Sigmoid colon (tissue), 7 donors: ENCODE measurements at places on chromosomes 1 and 21.
A peak's percentile ranks its signal among the peaks of the same experiment; 100 is the strongest.

DNA sequence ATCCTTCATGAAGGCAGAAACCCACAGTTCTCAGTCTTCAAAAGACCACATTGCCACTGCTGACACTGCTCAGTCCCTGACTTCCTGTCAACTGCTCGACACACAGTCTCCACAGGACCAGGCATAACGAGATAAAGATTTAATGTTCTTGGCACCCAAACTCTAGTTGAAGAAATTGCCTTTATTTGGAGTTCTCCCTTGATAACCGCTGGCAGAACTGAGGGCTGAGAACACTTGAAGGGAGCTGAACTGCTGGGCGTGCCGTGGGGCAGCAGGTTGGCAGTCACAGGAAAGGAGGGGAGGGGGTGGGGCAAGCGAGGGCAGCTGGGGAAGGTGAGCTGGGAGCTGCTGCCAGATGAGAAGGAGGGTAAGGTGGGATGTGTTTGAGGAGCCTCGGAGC is 15.9 kb downstream of the HENMT1 start:
- H3K27me3 ChIP-seq = no peaks in the 10 kb centered on the region
- H3K4me1 ChIP-seq = no peaks in the 10 kb centered on the region
- no peaks in the 10 kb centered on the region for H3K36me3 ChIP-seq
- no peak overlapping the region for H3K27ac ChIP-seq
- no peak overlapping the region for H3K4me3 ChIP-seq

GRCh38 chr1:74690909-74691308 is 17.3 kb upstream of the ERICH3 start:
- no peak for DNase-seq
- no peaks in the 10 kb centered on the region for H3K4me1 ChIP-seq
- no peaks in the 10 kb centered on the region for H3K27me3 ChIP-seq
- no peak overlapping the region for H3K4me3 ChIP-seq
- no peaks in the 10 kb centered on the region for H3K36me3 ChIP-seq
- no peak overlapping the region for H3K27ac ChIP-seq

- H3K27ac ChIP-seq = no peak overlapping the region
- H3K36me3 ChIP-seq = no peaks in the 10 kb centered on the region
- H3K4me1 ChIP-seq = peaks cover 13% of the 10 kb centered on the region
- no peaks in the 10 kb centered on the region for H3K27me3 ChIP-seq
- no peak overlapping the region for H3K4me3 ChIP-seq
- DNase-seq = no peak
These were observed 23.6 kb upstream of the ZNF362 start for GRCh38 chr1:33232716-33233115.

DNA sequence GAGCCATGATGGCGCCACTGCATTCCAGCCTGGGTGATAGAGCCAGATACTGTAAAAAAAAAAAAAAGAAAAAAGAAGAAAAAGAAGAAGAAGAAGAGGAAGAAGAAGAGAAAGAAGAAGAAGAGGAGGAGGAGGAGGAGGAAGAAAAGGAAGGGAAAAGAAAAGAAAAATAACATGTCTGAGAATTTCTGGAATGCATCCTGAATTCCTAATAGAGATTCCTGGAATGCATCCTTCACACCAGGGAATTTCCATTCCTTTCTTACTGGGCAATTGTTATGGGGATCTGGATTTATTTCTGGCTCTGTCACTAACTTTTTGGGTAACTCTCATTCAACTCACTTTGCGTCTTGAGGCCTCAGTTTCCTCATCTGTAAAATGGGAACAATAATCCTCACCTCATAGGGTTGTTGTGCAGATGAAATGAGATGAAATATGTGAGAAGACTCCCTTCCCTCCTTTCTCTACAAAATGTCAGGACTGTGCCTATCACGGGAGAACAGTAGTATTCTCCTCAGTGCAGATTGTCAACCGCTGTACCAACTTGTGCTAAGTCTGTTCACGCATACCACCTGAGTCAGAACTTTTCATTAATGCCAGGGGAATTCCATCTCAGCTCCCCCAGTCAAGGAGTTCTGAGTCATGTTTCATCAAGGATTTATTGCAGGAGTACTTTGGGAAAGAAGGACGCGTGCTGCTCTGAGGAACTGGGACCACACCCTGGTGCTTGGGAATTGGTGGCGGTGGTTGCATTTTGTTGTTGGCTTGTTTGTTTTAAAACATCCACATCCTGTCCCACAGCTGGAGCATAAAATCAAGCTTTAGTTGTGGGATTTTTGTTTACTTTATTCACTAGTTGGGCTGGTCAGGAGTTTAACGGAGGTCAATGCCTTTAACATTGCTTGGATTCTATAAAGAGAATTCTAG is 42.4 kb upstream of the ROR1 start:
- no peak overlapping the region for H3K4me3 ChIP-seq
- H3K27ac ChIP-seq = no peak overlapping the region
- no peaks in the 10 kb centered on the region for H3K36me3 ChIP-seq
- peaks cover 8% of the 10 kb centered on the region for H3K4me1 ChIP-seq
- H3K27me3 ChIP-seq = no peaks in the 10 kb centered on the region

DNA sequence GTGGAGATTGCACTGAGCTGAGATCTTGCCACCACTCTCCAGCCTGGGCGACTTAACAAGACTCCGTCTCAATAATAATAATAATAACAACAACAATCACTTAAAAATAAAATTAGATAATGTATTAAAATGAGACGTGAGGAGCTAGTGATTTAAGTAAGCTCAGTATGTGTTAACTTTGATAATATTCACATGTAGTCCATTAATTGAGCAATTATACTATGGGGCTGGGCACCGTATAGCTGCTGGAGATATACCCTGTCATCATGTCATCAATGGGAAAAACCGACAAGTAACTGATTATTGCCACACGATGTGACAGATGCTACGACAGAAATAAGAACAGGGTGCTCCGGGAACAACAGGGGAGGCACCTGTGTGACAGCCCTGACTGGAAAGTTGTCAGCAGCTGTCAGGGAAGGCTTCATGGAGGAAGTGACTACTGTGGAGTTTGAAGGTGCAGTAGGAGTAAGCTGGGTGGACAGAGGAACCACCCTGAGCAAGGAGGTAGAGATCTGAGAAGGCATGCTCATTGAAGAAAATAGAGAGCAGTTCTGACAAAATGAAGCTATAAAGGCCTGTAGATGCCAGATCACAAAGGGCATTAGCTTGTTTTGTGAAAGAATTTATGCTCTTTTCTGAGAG is 924 bp upstream of the CAMSAP2 start:
- peak overlapping the region; percentile 97 for H3K27ac ChIP-seq

DNA sequence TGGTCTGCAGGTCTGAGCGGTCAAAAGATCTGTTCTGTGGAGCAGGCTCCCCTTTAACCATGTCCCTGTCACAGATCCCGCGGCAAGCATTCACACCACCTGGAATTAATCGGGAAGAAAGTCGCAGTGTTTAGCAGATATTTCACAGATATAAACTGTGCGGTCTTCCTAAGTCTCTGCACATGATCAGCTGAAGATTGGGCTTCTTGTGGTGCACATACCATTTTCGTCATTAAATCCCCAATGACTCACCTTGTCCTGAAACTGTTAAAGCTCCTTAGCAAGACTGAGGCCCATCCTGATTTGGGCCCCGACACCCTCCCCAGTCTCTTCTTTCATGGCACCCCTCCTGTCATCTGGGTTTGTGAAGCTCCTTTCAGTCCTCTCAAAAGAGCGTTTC is 158.8 kb downstream of the KIF26B start:
- H3K27me3 ChIP-seq = no peaks in the 10 kb centered on the region
- no peaks in the 10 kb centered on the region for H3K4me1 ChIP-seq
- DNase-seq = no peak
- no peak overlapping the region for H3K27ac ChIP-seq

- H3K4me3 ChIP-seq = no peak overlapping the region
- H3K36me3 ChIP-seq = no peaks in the 10 kb centered on the region
- no peak for DNase-seq
- H3K27ac ChIP-seq = no peak overlapping the region
These were observed 54.7 kb downstream of the FNBP1L start for GRCh38 chr1:93502571-93502970.

GRCh38 chr21:45366931-45367401 is 38.0 kb upstream of the COL18A1 start:
- DNase-seq = peak; percentile 91
- H3K27me3 ChIP-seq = no peaks in the 10 kb centered on the region
- peaks cover 34% of the 10 kb centered on the region for H3K4me1 ChIP-seq
- peak overlapping the region; percentile 1 for H3K27ac ChIP-seq
- no peak overlapping the region for H3K4me3 ChIP-seq
- H3K36me3 ChIP-seq = no peaks in the 10 kb centered on the region

GRCh38 chr21:32427958-32428623 is 15.6 kb downstream of the EVA1C start:
- H3K4me3 ChIP-seq = no peak overlapping the region
- H3K36me3 ChIP-seq = no peaks in the 10 kb centered on the region
- no peak overlapping the region for H3K27ac ChIP-seq

DNA sequence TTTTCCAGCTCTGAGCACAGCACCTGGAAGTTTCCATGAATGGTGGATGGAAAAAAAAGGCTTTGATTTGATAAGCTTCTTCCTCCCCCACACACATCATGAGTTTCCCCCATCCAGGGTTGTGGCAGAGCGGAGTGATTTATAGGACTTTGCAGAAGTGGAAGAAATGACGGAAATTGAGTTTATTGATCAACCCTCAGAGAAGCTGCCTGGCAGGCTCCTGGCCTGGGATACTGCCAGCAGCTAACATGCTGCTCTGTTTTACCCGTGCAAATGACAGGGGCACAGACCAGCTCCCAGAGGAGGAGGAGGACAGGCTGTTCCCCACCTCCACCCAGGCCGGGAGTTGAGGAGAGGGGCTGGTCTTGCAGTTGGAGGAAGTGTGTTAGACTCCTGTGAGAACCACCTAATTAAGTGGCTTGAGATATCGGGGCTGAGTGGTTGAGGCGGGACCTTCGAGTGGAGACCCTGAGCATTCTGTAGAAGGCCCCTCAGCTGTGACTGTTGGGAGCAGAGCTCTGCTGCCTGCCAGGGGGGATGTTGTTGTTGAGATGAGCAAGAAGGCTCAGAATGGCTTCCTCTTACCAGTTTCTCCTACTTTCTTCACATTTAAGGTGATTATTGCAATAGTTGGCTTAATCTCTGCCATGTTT is 21.8 kb downstream of the ADORA1 start:
- no peak overlapping the region for H3K4me3 ChIP-seq
- no peaks in the 10 kb centered on the region for H3K36me3 ChIP-seq
- H3K4me1 ChIP-seq = no peaks in the 10 kb centered on the region
- no peak overlapping the region for H3K27ac ChIP-seq
- DNase-seq = no peak

DNA sequence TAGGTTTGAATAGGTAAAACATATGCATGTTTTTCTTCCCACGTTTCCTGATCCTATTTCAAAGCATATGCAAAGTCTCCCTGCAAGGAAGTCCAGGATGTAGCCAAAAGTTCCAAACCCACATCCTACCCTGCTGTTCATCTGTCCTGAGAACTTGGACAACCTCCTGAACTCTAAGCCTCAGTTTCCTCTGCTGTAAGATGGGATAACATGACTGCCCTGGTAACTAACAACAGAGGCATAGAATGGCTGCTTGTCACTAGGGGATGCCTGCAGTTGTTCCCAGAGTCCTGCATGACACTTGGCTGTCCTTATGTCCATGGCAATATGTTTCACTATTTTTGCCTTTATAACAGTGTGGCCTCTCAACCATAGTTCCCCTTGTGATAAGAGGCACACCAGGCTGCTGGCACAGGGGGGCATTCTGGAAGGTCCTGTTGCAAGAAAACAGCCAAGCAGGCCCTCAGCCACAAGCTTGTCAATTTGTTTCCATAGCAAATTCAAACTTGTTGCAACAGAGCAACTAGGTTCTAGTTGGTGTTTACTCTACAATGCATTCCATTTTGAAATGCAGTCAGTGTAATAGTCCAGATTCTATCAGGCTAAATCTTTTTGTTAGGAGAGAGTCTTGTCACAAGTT is 1.5 kb upstream of the HDGF start:
- H3K4me1 ChIP-seq = peaks cover 41% of the 10 kb centered on the region
- H3K27me3 ChIP-seq = no peaks in the 10 kb centered on the region
- no peaks in the 10 kb centered on the region for H3K36me3 ChIP-seq
- DNase-seq = no peak
- H3K27ac ChIP-seq = peak overlapping the region; percentile 99

DNA sequence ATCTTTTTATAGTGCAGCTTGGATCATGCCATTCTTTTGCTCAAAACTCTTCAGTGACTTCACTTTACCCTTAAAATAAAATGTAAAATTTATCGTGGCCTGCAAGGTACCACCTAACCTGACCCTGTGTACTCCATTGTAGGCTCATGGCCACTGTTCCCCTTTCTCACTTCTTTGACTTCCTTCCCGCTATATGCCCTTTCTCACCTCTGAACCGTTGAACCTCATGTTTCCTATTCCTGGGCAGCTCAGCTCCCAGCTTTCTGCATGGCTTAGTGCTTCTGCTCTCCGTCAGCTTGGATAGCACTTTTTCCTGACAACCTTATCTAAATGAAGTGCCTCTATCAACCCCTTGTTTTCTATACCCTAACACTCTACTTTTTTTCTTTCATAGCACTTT is 61.1 kb upstream of the GPR25 start:
- no peak overlapping the region for H3K27ac ChIP-seq
- no peak for DNase-seq
- H3K36me3 ChIP-seq = peaks cover 40% of the 10 kb centered on the region
- H3K27me3 ChIP-seq = no peaks in the 10 kb centered on the region

GRCh38 chr21:35386491-35387079 is 337.5 kb upstream of the RUNX1 start:
- H3K27me3 ChIP-seq = no peaks in the 10 kb centered on the region
- no peaks in the 10 kb centered on the region for H3K4me1 ChIP-seq
- no peak overlapping the region for H3K4me3 ChIP-seq
- H3K36me3 ChIP-seq = no peaks in the 10 kb centered on the region
- no peak overlapping the region for H3K27ac ChIP-seq
- DNase-seq = no peak

DNA sequence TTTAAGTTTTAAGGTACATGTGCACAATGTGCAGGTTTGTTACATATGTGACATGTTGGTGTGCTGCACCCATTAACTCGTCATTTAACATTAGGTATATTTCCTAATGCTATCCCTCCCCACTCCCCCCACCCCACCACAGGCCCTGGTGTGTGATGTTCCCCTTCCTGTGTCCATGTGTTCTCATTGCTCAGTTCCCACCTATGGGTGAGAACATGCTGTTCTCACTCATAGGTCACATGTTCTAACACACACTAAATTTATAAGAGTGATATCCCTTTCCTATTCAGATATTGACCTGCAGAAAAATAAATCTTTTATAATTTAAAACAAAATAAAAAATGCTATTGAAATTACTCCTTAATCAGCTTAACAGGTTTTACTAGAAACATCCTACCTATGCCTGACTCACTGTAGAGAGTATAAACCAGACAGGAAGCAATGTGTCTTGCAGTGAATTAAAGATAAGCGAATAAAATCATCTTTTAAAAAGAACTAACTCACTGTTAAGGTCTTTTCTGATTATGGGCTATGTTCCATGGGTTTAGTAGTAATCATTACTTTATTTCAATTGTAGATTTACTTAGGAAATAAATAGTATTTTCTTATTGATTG is 82.0 kb upstream of the DPH5 start:
- no peaks in the 10 kb centered on the region for H3K27me3 ChIP-seq
- no peak for DNase-seq
- no peak overlapping the region for H3K4me3 ChIP-seq
- no peaks in the 10 kb centered on the region for H3K4me1 ChIP-seq
